Cortex of kidney (tissue), 1 donor: ENCODE measurements at places on chromosomes 16 and 17.

GRCh38 chr17:41340494-41340893, 10.1 kb downstream of the KRT33A start:
- no peak for DNase-seq

DNA sequence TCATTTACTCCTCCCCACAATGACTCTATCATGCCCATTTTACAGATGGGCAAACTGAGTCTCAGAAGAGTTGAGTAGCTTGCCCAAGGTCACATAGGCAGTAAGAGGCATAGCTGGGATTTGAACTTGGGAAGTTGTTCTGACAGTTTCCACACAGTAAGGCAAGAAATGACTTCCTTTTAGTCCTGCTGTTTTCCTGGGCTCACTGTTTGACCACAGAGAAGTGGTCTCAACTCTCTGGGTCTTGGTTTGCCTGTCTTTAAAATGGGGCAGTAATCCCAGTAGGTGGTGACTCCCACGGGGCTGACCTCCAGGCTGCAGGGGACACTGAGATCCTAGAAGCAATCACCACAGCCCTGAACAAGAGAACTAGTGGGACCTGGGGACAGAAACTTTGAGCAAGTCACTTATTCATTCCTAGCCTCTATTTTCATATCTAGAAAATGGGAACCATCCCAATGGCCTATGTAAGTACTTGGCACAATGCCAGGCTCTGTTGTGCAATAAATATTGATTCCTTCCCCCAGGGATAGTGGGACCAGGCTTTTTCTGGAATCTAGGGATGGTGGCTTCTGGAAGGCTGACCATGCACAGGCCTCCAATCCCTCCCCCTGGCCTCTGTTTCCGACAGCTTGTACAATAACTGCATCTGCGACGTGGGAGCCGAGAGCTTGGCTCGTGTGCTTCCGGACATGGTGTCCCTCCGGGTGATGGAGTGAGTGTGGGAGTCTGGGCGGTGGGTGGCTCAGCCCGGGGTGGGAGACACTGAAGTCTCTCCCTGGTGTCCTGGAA, 20.5 kb downstream of the DEXI start:
- DNase-seq: no peak

DNA sequence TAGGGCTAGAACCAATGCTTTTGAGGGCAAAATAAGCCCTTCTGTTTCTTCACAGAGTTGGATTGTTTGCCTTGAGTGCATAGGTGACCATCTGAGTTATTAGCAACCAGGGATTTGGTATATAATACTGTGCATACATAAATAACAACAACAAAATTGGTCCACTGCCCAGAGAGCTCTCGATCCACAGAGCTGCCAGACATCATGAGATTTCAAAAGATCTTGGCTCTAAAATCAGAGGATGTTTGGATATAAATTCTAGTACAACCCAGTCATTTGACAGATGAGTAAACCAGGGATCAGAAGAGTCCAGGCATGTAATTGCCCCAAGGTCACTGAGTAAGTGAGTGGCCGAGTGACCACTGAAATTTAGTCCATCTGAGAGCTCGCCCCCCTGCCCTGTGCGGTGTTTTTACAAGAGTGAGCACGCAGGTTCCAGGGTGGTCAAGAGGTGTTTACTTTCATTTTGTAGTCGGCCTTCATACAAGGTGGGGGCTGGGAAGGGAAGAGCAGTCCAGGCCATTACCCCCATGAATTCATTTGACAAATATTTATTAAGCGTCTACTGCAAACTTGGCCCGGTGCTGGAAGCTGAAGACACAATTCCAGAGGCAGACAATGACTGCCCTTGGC, 1.8 kb upstream of the MT2A start:
- no peak for DNase-seq

GRCh38 chr17:19460700-19461099, 49.7 kb downstream of the RNF112 start:
- no peak for DNase-seq

GRCh38 chr17:17004251-17004996, 32.5 kb upstream of the TNFRSF13B start:
- no peak for DNase-seq

DNA sequence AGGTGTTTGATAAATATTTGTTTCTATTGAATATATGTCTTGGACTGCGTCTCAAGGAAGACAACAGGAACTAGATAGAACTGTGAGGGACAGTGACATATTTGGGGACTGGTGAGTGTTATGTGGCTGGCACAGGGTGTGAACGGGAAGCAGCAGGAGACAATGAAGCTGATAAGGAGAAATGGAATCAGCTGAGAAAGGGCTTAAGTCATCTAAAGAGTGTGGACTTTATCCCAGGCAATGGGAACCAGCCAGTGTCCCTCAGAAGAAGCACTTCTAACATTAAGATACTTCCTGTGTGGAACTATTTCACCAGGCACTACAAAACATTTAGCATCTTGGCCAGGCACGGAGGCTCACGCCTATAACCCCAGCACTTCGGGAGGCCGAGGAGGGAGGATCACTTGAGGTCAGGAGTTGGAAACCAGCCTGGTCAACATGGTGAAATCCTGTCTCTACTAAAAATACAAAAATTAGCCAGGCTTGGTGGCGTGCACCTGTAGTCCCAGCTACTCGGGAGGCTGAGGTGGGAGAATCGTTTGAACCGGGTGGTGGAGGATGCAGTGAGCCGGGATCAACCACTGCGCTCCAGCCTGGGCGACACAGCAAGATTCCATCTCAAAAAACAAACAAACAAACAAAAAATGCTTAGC, 41.2 kb downstream of the ARHGAP17 start:
- DNase-seq: no peak

DNA sequence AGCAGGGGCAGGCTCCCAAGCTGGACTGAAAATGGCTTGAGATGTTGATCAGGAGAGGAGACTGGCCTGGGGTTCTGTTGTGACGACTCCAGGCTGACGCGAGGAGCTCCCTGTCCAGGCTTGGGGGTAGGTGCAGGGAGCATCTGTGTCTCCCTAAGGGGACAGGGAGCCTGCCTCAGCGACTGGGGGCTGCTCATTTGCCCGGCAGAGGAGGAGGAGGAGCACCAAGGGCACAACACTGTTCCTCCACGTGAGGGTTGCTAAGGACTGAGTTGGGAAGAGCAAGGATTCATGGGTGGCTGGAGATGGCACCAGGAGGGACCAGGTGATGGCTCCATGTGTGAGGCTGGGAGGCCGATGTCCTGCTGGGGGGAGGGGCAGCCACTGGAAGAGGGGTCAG, 53.3 kb downstream of the USP22 start:
- no peak for DNase-seq

DNA sequence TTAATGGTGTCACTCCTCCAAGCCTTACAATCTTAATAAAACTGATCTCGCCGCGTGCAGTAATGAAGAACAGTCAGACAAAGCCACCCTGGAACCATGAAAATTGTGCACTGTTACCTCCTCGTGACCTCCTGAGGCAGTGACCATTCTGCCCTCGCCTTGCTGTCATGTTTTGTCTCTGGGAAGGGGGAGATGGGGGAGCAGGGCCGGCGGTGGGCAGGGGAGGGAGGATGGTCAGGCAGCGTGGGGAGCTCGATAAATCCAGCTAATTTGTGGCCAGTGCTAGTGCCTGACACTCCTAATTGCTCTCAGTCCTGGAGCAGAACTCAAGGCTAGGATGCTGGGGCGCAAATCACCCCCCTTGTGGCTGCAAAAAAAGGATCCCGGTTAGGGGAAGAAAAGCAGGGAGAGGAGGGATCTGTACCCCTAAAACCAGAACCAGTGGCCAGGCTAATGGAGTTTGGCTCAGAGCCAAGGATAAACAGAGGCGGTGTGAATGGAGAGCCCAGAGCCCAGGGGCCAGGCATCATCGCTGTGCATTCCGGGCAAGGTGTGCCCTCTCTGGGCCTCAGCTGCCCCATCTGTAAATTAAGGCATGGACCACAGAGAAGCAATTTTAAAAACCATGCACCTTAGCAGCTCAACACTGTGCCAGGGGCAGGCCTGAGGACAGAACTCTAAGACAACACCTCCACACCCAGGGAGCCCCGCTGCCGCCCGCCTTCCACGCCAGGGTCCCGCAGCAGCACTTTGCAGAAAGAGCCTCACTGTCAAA, 113.3 kb downstream of the ZNF423 start:
- no peak for DNase-seq

DNA sequence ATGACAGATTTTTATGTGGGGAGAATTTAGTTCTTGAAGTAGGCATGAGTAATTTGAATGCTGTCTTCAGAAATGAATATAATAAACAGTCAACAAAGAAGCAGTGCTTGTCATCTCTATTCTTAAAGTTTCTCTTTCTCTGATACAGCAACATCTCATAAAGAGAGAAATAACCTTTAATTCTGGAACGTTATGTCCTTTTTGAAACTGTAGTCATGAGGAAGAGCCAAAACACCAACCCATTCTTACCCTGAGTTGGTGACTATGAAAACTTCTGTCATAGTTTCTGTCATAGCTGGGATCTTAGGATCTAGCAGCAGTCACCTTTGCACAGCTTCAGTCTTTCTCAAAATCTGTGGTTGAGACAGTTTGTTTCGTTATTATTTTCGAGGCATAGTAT, 15.3 kb upstream of the RASL10B start:
- DNase-seq: no peak

DNA sequence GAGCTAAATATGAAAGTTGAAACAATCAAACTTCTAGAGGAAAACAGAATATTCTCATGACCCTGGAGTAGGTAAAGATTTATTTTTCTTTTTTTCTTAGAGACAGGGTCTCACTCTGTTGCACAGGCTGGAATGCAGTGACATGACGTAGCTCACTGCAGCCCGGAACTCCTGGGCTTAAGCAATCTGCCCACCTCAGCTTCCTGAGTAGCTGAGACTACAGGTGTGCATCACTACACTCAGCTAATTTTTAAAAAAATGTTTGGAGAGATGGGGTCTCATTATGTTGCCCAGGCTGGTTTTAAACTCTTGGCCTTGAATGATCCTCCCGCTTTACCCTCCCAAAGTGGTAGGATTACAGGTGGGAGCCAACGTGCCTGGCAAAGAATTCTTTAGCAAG, 15.5 kb downstream of the IKZF3 start:
- no peak for DNase-seq

- DNase-seq: no peak
Observed at GRCh38 chr17:34499576-34499975, 79.8 kb upstream of the TMEM132E start.
